ENCODE measurements at places on chromosomes 2 and 18.

- DNase-seq = no peak
Measured at GRCh38 chr2:1662606-1663180, 81.6 kb downstream of the PXDN start.

DNA sequence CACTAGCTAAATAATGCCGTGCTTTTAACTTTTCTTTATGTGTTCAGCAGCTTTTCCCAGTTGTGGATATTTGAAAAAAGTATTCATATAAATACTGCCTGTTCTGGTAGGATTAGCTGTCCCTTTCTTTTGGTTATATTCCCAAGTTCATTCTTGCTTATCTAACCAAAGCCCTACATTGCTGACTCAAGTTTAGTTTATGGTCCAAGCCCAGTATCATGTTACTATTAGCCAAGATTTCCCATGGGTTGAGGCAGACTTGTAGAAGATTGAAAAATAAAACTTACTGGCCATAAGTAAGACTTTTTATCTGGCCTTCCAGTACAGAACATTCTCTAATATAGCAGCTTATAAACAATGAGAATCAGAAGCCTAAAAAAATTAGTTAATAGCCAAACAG lies 49.7 kb upstream of the NFE2L2 start:
- peak; percentile 80 for DNase-seq

GRCh38 chr18:62366992-62367391 lies 41.9 kb downstream of the TNFRSF11A start:
- no peak for DNase-seq

DNA sequence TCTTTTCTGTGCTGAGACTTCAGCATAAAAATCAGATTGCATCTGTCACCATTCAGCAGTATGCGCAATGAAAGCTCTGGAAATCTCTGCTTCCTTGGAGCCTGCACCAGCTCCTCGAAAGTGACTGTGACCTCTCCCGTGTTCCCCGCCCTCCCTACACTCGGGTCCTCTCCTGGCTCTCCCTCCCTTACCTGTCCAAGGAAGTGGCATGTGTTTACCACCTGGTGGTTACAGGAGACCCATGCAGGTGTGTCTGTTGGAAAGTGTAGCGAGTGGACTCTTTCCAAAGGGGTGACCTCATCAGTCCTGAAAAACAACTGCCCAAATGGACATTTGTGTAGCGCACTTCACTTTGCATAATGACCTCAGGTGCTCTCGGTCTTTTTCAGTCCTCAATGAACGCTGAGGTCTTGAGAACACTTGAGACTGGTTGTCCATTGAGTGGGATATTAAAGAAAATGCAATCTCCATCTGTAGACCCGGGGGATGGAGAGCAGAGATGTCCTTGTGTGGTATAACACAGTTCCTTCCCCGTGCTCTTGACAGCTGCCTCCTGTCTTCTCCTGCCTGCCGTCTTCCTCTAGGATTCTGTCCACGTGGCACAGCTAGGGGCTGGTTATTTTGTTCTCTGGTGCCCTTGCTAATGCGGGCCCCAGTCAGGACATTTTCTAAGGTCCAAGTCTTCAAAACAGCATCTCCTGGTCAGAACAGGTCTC lies 133.2 kb downstream of the ACKR3 start:
- DNase-seq = no peak

DNA sequence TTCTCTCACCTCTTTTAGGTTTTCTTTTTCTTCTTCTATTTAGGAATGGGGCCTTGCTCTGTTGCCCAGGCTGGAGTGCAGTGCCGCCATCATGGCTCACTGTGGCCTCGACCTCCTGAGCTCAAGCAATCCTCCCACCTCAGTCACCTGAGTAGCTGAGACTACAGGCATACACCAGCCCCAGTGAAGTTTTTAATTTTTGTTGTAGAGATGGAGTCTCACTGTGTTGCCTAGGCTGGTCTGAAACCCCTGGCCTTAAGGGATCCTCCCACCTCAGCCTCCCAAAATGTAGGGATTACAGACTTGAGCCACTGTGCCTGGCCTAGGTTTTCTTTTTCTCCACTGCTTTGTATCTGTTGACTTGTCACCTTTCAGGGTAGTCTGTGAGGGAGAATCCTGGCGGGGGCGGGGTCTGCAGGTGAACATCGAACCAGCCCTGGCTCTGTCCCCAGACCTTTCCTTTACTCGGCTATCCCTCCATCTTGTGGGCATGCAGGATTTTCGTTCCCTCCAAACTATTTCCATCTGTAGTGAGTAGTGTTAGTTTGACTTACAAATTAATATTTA lies 21.7 kb downstream of the NCK2 start:
- DNase-seq = no peak

DNA sequence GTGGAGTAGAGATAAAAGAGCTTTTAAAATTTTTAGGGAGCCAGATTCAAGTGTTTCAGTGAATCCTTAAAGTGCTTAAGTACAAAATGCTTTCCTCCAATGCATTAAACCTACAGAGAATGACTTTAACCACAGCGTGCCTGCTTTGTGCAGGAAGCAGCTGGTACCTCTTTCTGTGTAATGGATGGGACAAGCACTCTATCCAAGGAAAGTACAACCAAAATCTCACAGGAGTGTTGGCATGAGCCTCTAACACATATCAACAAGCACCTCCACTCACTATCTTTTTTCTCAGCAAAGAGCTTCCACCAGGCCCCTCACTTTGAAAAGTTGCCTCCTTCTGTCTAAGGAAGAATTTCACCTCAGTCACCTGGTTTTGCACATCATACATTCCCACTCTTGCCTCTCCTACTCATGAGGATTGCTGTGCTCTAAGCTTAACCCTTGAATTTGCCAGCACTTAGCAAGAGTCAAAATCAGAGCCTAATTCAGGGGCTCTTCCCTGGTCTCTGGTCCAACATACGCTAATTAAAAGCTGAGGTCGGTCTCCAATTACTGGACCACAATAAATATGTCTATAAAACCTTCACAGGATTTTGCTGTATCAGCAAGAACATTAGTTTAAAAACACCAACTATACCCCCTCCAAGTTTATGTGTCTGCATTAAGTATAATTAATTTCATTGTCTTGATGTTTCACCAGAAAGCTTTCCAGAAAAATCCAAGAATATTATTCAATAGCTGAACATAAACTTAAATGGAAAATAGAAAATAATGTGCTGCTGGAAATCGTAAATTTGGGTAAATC lies 68.9 kb downstream of the ZNF521 start:
- no peak for DNase-seq

GRCh38 chr2:149534674-149535073 lies 52.9 kb downstream of the MMADHC start:
- DNase-seq = no peak

- no peak for DNase-seq
Measured at GRCh38 chr2:128439031-128439790, 120.5 kb upstream of the HS6ST1 start.

All from fibroblast of pulmonary artery (primary cell).